Esophagus squamous epithelium (tissue), 5 donors: ENCODE measurements at places on chromosomes 2 and 18.

GRCh38 chr2:148022351-148022750 is 1.5 kb downstream of the MBD5 start:
- DNase-seq, result no peak

DNA sequence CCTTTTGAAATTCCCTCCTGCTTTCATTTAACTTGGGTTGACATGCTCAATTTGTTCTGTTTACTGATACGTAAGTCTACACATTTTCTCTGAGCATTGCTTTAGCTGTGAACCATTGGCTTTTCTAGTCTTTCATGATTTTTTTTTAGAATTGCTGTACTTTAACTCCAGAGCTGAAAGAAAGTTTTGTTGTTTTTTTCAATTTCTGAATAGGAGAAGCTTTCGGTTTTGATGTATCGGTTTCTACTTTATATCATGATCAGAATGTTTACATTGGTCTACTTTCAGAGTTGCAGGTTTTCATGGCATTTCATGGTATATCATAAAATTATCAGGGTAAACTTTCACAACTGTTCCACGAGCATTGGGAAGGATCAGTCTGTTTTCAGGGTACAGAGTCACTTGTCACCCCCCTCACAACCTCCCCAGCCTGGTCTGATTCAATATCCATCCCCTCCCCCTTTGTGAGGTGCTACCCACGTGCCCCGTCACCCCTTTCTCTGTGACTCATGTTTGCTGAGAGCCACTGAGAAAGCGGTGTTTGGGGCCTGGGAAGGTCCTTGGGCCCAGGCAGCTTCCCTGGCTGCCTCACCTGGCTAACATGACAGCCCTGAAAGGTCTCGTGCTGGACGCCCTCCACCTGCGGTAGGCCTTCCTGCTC is 7.0 kb downstream of the ASTL start:
- no peak for DNase-seq

- DNase-seq, result no peak
Observed at GRCh38 chr2:236236559-236237452, 27.4 kb downstream of the ASB18 start.

DNA sequence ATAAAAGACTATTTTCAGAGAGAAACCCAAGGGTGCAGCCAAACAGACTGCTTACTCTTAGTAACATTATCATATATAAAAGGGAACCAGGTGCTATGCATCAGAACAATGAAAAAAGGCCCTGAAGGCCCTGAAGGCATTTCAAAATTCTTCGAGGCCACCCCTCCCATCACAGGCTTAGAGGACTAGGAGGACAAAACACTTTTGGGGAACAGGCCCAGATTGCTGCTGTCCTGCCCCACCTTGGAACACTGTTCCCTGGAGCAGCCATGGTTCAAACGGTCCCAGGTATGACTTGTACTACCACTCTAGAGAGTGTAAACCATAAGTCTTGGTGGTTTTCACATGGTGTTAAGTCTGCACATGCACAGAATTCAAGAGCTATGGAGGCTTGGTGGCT is 2183.1 kb upstream of the CELF4 start:
- DNase-seq, result no peak

GRCh38 chr2:63680455-63680854 is 91.7 kb downstream of the MDH1 start:
- DNase-seq, result no peak

GRCh38 chr2:96083064-96083939 is 33.1 kb downstream of the ADRA2B start:
- no peak for DNase-seq

GRCh38 chr2:42747422-42747821 is 16.5 kb downstream of the OXER1 start:
- DNase-seq, result no peak

DNA sequence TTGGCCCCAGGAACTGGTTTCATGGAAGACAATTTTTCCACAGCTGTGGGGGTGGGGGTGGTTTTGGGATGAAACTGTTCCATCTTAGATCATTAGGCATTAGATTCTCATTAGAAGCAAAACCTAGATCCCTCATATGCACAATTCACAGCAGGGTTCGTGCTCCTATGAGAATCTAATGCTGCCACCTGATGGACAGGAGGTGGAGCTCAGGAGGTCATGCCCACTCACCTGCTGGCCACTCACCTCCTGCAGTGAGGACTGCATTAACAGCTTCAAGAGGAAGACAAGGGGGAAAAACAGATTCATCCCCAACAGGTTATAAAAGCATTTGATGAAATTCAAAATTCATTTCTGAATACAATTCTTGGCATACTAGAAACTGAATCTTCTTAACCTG is 38.5 kb downstream of the THAP4 start:
- no peak for DNase-seq

- DNase-seq, result no peak
Observed at GRCh38 chr2:28412625-28413151, 20.0 kb downstream of the FOSL2 start.

DNA sequence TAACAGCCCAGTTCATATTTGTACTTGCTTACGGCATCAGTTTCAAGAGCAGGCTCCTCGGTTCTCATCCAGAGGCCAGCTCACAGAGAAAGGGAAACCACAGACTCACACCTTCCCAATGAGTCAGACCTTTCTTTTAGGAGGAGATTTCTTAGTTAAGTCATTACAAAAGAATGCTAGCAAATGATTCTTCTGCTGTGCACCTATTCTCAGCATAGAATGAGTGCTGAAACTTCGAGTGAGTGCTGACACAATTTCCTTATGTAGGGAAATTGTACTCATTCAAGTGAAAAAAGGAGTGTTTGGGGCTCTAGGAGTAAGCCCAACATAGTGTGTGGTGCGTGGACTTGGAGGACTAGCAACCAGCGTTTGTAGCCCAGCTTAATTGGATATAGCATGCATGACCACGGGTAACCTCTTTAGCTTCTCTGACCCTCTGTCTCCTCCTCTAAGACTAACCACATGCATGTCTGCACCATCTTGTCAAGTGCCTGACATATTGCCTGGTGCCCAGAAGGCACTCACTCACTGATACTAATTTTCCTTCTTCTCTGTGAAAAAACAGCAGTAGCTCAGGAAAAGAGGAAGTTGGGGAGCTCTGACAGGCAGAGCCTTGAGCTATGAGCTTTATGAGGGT is 87.0 kb downstream of the ALPK2 start:
- DNase-seq, result no peak

GRCh38 chr18:63795606-63796005 is 20.4 kb downstream of the SERPINB7 start:
- no peak for DNase-seq

- no peak for DNase-seq
Observed at GRCh38 chr2:176151442-176152287, at the start of gene HOXD4. Gene HOXD4, plus strand, starts transcription at chr2:176151550. Its CDS starts 84 bp downstream, at chr2:176151634.

DNA sequence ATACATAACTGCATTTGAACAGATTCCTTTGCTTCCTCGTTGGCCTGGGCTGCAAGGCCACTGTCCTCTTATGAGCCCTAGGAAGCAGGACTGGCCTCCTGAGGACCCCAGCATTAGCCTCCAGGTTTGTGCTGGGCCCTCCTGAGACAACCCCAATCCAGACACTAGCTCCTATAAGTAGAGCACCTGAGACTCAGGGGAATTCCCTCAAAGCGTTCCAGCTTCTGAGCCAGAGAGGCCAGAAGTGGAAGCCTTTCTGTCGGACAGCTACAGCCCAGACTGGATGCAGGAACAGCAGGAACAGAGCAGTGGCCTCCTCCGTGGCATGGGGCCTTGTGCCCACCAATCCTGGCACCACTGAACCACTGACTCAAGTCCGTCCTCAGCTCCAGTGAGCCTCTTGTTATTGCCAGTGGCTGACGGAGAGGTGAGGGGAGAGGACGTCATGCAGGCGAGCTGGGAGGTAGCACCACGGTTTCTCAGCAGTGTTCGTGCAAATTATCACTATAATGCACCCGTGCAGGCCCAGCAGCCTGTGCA is 67.2 kb downstream of the NPAS2 start:
- no peak for DNase-seq

DNA sequence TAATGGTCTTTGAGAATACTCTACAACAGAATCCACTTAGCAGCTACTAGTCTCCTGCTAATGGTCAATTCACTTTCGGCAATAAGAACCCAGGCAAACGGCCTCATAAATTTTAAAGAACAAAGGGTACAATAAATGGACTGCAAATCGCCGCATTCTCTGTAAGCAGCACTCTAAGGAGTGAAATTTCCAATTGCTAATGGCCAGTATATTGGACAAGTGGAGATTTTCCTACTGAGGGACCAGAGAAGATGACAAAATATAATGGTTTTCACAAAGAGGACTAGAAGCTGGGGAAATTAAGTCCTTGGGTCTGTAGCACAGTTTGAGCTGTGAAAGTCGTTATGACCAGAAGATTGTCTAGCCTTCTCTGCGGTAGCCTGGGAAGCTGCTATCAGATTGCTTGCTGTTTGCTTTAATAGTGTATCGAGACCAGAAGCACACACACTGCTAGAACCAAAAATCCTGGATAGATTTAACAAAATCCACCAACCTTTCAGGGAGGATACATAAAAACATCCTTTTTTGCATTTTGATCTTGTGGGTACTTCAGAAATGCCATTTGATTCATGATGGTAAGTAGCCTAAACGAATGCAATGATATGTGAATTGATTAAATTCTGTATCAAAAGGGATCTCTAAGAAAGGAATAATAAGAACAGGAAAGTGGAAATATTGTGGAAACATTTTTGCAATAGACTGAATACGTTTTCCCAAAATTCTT is 53.6 kb upstream of the ATP8B1 start:
- DNase-seq, result no peak

GRCh38 chr2:58266211-58266610 is 25.1 kb upstream of the FANCL start:
- no peak for DNase-seq

- no peak for DNase-seq
Observed at GRCh38 chr18:58322464-58322863, 278.4 kb downstream of the NEDD4L start.

- no peak for DNase-seq
Observed at GRCh38 chr2:57869758-57870344, 176.8 kb upstream of the VRK2 start.

GRCh38 chr2:70626254-70626990 is 72.8 kb upstream of the TGFA start:
- no peak for DNase-seq

GRCh38 chr2:170330881-170331280 is 152.9 kb downstream of the MYO3B start:
- no peak for DNase-seq

DNA sequence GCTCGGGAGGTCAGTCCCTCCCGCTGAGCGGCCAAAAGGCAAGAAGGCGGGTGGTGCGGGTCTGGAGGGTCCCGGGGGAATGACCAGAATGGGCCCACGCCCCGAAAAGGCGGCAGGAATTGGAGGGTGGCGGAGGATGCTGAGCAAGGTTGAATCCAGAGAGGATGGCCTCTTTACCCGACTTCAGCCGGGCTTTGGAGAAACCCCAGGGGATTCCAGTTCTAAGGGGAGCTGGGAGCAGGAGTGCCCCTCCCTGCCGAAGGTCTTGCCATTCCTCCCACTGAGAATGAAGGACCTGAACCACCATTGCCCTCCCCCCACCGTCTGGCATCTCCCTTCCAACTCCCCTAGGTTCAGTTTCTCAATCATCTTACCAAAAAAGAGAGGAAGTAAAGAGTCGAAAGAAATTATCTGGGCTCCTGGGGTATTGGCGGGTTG is 38.9 kb upstream of the ATP6V1B1 start:
- DNase-seq, result no peak

DNA sequence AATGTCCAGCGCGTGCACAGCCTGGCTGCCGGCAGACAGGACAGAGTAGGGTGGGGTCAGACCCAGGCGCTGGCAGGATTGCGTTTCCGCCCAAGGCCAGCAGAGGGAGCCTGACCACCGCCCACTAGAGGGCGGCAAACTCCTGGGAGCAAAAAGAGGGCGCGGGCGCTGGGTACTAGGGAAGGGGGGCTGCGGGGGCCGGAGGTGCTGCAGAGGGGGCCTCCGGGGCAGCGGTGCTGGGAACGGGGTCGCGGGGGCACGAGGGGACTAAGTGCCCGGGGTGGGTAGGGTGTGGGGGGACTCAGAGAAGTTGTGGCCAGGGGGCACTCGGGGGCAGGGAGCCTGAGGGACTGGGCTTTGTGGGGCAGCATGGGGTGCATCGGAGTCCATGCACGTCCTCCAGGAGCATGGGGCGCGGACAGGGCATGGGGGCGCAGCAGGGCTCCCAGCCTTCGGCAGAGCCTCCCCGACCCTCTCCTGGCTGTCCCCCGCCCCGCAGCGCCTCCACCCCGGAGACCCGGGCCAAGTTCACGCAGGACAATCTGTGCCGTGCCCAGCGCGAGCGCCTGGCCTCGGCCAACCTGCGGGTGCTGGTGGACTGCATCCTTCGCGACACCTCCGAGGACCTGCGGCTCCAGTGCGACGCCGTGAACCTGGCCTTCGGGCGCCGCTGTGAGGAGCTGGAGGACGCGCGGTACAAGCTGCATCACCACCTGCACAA is 3.2 kb downstream of the TEKT4 start:
- DNase-seq, result no peak

- no peak for DNase-seq
Observed at GRCh38 chr2:71832844-71833243, 314.8 kb downstream of the CYP26B1 start.

- DNase-seq, result no peak
Observed at GRCh38 chr2:62966991-62967390, 83.6 kb upstream of the OTX1 start.

GRCh38 chr2:174835797-174836255 is 71.6 kb upstream of the CHRNA1 start:
- DNase-seq, result no peak

- no peak for DNase-seq
Observed at GRCh38 chr18:14031053-14031452, 101.2 kb downstream of the ZNF519 start.

GRCh38 chr2:3885629-3886628 is 182.6 kb downstream of the DCDC2C start:
- no peak for DNase-seq

GRCh38 chr2:55948176-55948923 is 24.8 kb upstream of the EFEMP1 start:
- no peak for DNase-seq

DNA sequence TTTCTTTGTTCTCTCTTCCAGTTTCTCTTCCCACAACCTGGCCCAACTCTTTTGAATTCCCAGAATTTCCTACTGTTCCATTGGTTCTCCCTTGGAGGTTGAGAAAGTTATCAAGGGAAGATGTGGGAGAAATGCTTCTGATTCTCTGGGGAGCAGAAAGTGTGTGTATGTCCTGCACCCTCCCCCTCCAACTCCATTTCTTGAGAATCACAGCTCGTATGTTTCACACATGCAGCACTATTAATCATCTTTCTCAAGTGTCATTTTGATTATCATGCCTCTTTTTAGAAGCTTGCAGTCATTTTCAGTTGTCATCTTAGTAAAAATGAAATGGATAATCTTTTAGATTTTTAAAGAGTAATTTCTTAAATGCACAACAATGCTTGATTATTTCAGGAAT is 296.8 kb upstream of the SLC39A10 start:
- no peak for DNase-seq

DNA sequence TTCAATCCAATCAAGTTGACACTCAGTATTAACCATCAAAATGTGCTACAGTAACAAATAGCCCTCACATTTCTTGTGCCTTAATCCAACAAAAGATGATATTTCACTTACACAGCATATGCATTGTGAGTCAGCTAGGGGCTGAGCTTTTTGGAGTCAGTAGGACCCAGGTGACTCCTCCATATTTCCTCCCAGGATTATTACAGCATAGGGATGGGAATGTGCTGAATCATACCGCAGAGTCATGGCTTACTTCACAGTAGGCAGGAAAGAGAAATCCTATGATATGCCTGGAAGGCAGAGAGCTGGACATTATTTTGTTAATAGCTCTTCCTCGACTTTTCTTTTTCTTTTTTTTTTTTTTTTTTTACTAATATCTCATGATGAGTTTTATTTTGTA is 153.3 kb downstream of the TMEM182 start:
- DNase-seq, result no peak

GRCh38 chr2:34660741-34661140 is 1061.6 kb upstream of the FAM98A start:
- no peak for DNase-seq
